ENCODE measurements at places on chromosomes 5 and 9. TPM values are rescaled to one million over a fixed set of nuclear protein-coding genes. Genes with fewer than 3 reads are reported as not detected.

TEX48 gene
- not detected for total RNA-seq

PALM2AKAP2 gene
- total RNA-seq, result 24.5 TPM

SPATA31A3 gene
- not detected for total RNA-seq

SAXO1 gene
- not detected for total RNA-seq

NCS1 gene
- 42.7 TPM for total RNA-seq

CDK5RAP2 gene
- total RNA-seq, result 21.2 TPM

DNA sequence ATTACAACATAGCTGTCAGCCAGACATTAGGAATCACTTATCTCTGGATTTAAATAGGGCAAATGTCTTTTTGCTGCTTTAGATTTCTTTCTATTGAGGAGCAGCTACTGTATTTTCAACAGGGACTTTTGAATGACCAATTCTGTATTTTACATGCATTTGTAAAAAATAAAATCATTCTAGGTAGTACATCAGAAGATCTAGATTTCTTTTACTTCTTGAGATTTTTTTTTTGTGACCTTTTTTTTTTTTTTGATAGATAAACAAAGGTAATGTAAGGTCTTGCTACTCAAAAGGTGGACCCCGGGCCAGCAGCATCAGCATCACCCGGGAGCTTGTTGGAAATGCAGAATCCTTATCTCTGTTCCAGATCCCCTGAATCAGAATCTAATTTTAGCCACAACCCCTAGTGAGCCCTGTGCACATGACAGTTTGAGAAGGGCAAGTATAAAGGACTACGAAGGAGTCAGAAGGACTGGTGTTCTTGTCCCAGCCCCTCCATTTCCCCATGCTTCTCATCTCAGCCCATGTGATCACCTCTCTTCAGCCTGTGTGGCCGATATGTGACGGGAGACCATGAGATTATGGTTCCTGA is 37.7 kb upstream of the CKMT2 start:
- DNase-seq, result no peak

GRCh38 chr9:130058154-130058553 is 4.4 kb downstream of the GPR107 start:
- peak; percentile 17 for DNase-seq

DNA sequence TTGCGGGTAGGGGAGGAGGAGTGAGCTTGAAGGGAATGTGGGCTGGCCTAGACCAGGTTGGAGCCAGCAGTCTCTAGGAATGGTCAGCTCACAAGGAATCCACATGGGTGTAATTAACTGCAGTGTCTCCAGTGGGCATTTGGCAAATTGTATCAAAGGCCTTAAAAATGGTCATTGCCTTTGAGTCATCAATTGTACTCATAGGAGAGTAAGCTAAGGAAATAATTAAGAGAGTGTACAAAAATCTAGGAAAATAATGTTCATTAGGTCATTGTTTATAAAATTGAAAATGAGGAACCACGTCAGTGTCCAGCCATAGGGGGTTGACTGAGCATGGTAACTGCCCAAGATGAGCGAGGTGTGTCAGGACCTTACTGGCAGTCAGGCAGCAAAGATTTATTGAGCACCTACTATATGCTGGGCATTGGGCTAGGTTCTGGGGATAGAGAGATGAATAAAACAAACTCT is 29.8 kb upstream of the RPL26L1 start:
- DNase-seq, result peak; percentile 65

- no peak for DNase-seq
These were observed 104.0 kb downstream of the ATP10B start for GRCh38 chr5:160747987-160748386.

GRCh38 chr5:37657046-37657445 is 182.8 kb downstream of the GDNF start:
- no peak for DNase-seq

DNA sequence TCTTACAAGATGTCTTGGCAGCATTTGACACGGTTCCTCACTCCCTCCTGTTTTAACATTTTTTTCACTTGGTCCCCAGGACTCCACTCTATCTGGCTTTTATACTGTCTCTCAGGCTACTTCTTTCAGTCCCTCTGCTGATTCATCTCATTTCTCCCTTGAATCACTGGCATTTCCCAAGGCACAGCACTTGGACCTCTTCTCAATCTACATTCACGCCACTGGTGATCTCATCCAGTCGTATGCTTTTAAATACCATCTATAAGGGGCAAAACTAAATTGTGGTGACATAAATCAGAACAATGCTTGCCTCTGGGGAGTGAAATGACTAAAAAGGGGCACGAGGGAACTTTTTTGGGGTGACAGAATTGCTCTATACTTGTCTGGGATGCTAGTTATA is 47.1 kb downstream of the MAPKAP1 start:
- no peak for DNase-seq

GRCh38 chr9:130768265-130768664 is 66.8 kb upstream of the ABL1 start:
- DNase-seq, result peak; percentile 31

DNA sequence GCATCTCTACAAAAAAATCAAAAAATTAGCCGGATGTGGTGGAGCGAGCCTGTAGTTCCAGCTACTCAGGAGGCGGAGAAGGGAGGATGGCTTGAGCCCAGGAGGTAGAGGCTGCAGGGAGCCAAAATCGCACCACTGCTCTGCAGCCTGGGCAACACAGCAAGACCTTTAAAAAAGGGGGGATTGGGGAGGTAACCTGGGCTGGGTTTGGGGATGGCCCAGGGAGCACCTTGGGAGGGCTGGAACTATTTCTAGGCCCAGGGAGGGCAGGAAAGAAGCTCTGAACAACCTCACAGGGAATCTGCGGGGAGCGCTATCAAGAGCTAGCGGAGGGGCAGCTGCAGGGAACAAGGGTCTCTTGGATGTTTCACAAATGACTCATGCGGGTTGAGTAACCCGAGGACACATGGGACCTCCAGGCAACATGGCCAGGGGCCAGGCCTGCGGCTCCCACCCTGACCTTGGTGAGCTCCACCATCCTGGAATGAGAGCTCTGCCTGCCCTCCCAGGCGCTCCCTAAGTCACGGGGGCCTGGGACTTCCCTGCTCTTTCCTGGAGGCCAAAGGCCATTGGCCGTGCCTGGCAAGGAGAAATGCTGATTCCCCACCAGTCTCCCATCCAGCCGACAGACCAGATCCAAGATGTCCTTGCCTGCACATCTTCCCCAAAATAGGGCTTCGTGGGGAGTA is 23.4 kb downstream of the SARDH start:
- peak; percentile 98 for DNase-seq

- DNase-seq, result no peak
These were observed 21.7 kb upstream of the ADAM19 start for GRCh38 chr5:157597277-157597676.

GRCh38 chr5:179437341-179438001 is 92.2 kb upstream of the ADAMTS2 start:
- DNase-seq, result no peak

GRCh38 chr9:12968093-12968492 is 193.3 kb downstream of the LURAP1L start:
- peak; percentile 78 for DNase-seq

DNA sequence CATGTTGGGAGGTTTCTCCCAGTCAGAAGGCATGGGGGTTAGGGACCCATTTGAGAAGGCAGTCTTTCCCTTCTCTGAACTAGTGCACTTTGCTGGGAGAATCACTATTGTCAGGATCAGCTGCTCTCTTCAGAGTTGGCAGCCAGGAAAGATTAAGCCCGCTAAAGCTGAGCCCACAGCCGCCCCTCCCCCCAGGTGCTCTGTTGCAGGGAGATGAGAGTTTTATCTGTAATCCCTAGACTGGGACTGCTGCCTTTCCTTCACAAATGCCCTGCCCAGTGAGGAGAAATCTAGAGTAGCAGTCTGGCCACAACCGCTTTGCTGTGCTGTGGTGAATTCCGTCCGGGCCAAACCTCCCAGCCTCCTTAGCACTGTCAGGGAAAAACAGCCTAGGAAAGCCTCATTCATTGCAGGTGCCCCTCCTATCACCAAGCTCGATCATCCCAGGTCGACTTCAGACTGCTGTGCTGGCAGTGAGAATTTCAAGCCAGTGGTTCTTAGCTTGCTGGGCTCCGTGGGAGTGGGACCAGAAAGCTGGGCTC is 69.8 kb downstream of the CNTLN start:
- DNase-seq, result peak; percentile 11
